ENCODE measurements at places on chromosomes 5 and 9.
A peak's percentile ranks its signal among the peaks of the same experiment; 100 is the strongest.

- DNase-seq: no peak
Measured at GRCh38 chr5:125367702-125368101, 621.3 kb upstream of the ZNF608 start.

GRCh38 chr5:135850231-135850630, 15.8 kb downstream of the SLC25A48 start:
- no peak for DNase-seq

DNA sequence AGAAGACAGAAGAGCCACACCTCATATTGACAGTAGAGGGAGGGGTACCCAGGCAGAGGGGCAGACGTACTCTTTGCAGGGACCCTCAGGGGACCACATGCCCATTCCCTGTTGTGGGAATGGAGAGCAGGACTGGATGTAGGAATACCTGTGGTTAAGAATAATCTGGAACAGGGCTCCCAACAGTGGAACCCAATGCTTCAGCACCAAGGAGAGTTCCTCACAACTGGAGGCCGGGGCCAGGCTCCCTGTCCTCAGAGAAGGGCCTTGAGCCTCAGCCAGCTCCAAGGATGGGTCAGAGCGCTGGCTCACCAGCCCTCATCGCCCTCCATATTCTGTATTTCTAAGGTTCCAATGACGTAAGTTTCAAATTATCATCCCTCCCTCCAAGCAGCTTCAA, 7.4 kb upstream of the SHC3 start:
- DNase-seq: peak; percentile 83

GRCh38 chr5:76601470-76601869, 21.7 kb downstream of the F2RL2 start:
- peak; percentile 89 for DNase-seq

DNA sequence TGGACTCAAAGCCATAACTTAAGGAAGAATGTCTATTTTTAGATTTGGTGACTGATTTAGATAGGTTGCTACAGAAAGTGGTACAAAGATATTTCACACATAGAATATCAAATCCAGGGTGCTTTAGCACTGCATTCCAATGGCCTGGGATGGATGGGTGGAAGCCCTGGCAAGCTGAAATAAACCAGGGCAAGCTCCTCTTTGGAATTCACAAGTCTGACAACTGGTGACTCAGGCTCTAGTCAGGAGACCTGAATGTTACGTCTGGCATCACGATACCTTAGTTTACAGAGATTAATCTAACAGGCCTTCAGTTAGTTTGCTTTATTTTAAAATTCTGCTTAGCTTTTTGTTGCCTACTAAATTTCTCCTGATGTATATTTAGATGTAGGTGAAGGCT, 144.0 kb downstream of the TMC1 start:
- peak; percentile 1 for DNase-seq

GRCh38 chr9:38233796-38234355, 158.6 kb upstream of the ALDH1B1 start:
- no peak for DNase-seq

- no peak for DNase-seq
Measured at GRCh38 chr5:173969167-173970049, 19.6 kb upstream of the C5orf47 start.

DNA sequence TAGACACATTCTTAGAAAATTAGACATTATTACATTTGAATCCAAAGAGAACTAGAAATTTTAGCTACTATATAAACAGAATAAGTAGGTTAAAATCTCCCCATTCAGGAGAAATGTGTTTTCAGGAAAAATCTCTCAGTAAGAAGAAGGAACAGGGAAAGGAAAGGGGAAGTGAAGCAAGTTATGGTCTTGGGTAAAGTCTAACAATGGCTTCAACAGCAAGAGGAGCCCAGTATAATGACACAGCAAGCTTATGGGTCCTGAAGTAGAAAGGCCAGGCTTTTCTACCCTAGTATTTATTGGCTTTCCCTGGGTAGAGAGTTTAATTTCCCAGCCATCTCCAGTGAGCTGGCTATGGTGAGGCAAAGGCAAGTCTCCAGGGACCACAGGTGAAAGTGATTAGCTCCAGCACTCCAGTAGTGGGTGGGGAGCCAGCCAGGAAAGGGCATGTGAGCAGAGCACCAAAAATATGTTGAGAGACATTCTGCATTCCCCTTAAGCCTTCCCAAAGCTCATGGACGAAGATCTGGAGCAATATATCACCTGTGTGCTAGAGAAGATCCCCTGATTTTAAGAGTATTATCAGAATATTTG, 981.7 kb downstream of the NR2F1-AS1 start:
- no peak for DNase-seq

DNA sequence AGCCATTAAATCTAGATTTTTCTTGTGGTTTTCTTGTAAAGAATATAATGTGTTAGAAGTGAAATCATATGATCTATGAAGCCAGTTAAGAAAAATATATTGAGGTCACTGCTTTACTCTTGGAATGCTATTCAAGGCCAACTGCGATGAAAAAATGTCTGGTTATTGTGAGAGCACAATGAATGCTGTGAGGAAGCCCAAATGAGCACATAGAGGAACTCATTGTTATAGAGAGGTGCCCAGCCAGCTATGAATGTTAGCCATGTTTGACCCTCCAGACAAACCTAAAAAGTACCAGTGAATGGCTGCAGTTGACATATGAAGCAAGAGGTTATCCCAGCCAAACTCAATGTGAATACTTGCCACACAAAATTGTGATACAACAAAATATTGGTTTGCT, 359.8 kb upstream of the FAM174A start:
- no peak for DNase-seq

- no peak for DNase-seq
Measured at GRCh38 chr5:115381911-115382662, 85.6 kb upstream of the CCDC112 start.

DNA sequence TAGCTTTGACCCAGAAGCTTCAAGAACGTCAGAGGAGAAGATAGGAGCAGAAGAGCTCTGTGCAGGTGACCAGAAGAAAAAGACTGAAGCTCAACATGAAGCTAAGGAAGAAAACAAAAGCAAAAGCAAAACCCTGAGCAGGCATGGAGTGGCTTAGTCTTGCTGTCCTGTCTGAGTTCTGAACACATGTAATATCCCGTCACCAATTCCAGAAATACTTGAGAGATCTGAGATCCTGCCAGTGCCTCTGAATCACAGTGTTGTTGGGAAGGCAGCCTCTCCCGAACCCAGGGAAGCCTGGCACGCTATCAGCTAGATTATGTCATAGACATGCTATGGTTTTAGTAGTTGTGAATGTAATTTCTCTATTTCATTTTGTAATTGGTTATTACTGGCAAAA, 235.7 kb downstream of the ICE1 start:
- DNase-seq: peak; percentile 77

DNA sequence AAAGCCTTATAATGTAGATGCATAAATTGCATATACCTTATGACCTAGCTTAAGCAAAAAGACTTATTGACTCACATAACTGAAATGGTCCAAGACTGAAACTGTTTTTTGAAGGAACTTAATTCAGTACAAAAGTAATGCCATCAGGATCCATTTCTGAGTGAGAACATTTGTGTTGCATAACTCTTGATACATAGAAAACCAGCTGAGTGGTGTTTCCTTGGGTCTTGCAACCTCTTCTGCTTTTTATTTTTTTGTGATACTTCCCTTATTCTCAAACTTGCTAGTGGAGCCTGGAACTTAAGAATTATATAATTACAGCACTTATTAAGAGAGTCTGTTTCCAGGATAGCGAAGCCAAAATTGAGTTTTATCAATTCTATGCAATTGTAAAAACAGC, 272.0 kb downstream of the MAN2A1 start:
- no peak for DNase-seq

DNA sequence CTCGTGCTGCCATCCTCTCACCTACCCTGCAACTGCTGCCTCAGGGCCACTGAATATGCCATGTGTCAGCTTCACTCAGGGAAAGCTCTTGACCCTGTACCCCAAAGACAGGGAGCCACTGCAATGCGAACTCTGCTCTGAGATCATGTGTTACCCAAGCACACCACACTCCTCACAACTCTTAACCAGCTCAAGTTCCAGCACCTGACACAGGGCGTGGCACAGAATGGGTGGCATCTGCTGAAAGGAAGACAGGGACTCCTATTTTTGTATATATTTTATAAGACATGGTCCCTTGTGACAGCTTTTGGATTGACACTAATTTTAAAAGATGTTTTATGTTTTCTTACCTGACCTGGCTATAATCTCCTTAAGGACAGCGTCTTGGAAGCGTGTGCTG, 10.7 kb downstream of the PHYKPL start:
- no peak for DNase-seq

- no peak for DNase-seq
Measured at GRCh38 chr9:71878327-71879274, 32.4 kb downstream of the ABHD17B start.

DNA sequence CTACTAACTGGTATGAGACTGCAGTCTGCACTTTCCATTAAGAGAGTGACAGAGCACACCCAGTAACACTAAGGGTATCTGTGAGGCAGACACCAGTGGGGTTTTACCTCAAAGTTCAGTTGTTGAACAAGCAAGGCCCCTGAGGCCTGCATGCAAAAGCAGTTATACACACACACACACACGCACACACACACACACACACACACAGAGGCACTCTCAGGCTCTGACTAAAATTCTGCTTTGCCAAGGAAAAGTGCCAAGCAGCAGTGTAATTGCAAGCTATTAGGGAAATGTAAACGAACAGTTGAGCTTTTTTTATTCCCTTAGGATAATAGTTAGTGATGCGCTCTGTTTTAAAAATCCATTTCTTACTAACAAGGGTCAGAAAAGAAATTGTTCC, 377.1 kb downstream of the SPOCK1 start:
- no peak for DNase-seq

GRCh38 chr9:92616199-92616641, 53.7 kb downstream of the IPPK start:
- no peak for DNase-seq

- no peak for DNase-seq
Measured at GRCh38 chr5:342501-343460, 21.3 kb downstream of the AHRR start.

DNA sequence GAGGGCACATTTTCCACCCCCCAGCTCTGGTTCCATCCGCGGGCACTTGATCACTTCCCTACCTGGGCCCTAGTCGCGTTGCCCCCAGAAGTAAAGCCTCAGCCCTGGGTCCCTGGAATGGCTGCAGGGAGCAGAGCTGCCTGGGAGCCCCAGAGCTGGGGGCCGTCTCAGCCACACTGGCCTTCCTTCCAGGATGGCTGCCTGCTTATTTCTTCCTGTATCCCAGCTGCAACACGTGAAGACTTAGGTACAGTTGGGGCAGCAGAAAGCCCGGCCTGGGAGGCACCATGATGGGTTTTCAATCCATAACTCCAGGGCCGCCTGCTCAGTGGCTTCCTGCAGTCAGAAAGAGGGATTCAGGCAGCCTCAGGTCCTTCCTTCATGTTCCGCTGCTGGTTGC, 232.3 kb downstream of the IRX2 start:
- DNase-seq: no peak

DNA sequence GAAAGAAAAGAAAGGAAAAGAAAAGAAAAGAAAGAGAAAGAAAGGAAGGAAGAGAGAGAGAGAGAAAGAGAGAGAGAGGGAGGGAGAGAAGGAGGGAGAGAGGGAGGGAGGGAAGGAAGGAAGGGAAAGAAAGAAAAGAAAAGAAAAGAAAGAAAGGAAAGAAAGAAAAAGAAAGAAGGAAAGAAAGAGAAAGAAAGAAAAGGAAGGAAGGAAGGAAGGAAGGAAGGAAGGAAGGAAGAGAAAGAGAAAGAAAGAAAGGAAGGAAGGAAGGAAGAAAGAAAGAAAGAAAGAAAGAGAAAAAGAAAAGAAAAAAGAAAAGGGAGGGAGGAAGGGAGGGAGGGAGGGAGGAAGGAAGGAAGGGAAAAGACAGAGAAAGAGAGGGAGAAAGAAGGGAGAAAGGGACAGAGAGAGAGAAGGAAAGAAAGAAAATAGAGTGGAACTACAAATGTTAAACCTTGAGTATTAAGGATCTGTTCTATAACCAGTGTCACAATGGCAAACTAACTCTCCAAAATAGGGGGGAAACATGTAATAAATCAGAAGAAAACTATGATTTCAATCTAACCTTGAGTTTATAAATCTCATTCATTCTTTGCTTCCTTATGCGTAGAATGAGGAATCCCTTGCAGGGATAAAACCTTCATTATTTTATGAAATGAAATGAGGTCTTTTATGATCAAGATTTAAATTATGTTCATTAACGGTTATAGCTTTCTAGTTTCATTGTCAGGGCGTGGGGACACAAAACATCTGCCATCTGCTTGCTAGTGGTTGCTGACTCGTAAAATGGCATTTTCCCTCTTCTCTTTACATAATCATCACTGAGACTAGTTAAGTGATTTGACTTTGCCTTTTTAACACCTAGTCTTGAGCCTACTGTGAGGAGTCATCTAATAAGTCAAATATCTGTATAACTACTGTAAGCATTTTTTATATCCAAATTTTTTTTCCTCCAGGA, 40.7 kb upstream of the RAD23B start:
- DNase-seq: no peak

GRCh38 chr5:175284806-175285205, 159.2 kb downstream of the DRD1 start:
- DNase-seq: no peak

All from cardiac muscle cell (in vitro differentiated cells and primary cell).